ENCODE measurements at places on chromosomes 16 and 17. TPM values are rescaled to one million over a fixed set of nuclear protein-coding genes. Genes with fewer than 3 reads are reported as not detected.

MEOX1 gene
- total RNA-seq = not detected

EFNB3 gene
- total RNA-seq = 0.14 TPM

FNDC8 gene
- total RNA-seq = not detected

ZNF385C gene
- total RNA-seq = 0.34 TPM

PHOSPHO1 gene
- total RNA-seq = not detected

TNK1 gene
- 5.8 TPM for total RNA-seq

EVI2B gene
- under 0.01 TPM for total RNA-seq

DPEP1 gene
- not detected for total RNA-seq

NPTX1 gene
- under 0.01 TPM for total RNA-seq

NUPR1 gene
- total RNA-seq = 76.2 TPM

TP53TG3F gene
- total RNA-seq = not detected

C16orf96 gene
- total RNA-seq = 0.14 TPM

All from nasal cavity respiratory epithelium epithelial cell of viscerocranial mucosa (primary cell).